Right lobe of liver (tissue), 6 donors: ENCODE measurements at places on chromosomes 3 and 15. TPM values are rescaled to one million over a fixed set of nuclear protein-coding genes. Genes with fewer than 3 reads are reported as not detected.

DNA sequence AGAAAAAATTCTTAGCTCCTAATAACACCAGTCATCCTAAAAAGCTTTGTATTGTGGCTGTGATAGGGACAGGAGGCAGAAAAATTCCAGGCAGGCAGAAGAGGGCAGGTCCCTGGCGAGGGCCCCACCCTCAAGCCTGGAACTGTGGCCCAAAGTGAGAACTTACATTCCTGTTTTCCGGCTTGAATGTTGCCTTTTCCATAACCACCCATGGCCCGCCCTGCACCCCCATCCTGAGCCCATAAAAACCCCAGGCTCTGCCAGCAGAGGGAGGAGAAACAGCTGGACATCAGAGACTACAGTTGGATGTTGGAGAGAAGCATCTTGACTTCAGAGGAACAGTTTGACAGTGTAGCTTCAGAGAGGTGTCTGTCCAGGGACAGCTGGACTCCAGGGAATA lies 37.3 kb downstream of the SLCO2A1 start:
- no peak for DNase-seq
- no peaks in the 10 kb centered on the region for H3K36me3 ChIP-seq
- no peak overlapping the region for H3K27ac ChIP-seq
- H3K4me3 ChIP-seq, result no peak overlapping the region

DNA sequence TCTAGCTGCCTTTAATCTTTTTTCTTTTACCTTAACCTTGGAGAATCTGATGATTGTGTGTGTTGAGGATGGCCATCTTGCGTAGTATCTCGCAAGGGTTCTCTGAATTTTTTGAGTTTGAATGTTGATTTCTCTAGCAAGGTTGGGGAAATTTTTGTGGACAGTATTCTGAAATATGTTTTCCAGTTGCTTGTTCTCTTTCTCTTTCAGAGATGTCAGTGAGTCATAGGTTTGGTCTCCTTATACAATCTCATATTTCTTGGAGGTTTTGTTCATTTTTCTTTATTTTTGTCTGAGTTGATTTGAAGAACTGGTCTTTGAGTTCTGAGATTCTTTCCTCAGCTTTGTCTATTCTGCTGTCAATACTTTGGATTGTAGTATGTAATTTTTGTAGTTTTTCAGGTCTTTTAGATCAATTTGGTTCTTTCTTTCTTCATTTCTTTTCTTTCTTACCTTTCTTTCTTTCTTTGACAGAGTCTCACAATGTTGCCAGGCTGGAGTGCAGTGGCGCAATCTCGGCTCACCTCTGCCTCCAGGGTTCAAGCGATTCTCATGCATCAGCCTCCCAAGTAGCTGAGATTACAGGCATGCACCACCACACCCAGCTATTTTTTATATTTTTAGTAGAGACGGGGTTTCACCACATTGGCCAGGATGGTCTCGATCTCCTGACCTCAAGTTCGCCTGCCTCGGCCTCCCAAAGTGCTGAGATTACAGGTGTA lies 366.4 kb upstream of the RASGRP1 start:
- H3K27ac ChIP-seq, result no peak overlapping the region
- no peak overlapping the region for H3K4me3 ChIP-seq
- H3K4me1 ChIP-seq, result no peaks in the 10 kb centered on the region
- H3K27me3 ChIP-seq, result no peaks in the 10 kb centered on the region

The ZDHHC3 gene
- 29.8 TPM for total RNA-seq

The TRIM69 gene
- total RNA-seq, result 16.9 TPM

DNA sequence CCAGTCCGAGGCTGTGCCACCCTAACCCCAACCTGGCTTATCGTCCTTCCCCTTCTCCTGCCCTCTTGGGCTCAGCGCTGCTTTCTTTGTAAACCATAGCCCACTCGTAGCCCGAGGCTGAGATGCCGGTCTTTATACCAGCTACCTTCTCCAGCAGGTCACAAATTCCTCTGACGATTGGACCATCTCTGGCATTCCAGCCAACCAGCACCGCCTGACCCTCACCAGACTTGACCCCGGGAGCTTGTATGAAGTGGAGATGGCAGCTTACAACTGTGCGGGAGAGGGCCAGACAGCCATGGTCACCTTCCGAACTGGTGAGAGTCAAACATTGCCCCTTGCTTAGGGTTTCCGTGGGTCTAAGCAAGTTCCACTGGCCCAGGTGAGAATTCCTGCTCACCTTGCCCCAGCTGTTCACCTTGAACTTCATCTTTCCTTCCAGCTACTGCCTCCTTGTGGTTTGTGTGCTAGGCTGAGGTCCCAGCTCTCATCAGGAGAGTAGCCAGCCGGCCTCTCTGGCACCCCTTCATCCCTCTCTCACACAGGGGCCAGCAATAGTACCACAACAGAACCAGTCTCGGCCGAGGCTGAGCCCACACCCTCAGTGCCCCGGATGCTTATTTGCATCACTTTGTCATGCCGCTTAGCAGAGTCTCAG lies 66.7 kb downstream of the BOC start:
- H3K36me3 ChIP-seq, result no peaks in the 10 kb centered on the region
- no peaks in the 10 kb centered on the region for H3K27me3 ChIP-seq
- H3K27ac ChIP-seq, result no peak overlapping the region
- DNase-seq, result no peak
- H3K4me3 ChIP-seq, result no peak overlapping the region
- no peaks in the 10 kb centered on the region for H3K4me1 ChIP-seq

The CBLB gene
- total RNA-seq, result 9.4 TPM

The PGBD4 gene
- total RNA-seq, result 0.98 TPM

- no peaks in the 10 kb centered on the region for H3K36me3 ChIP-seq
- DNase-seq, result no peak
- peak overlapping the region; percentile 74 for H3K27ac ChIP-seq
- no peaks in the 10 kb centered on the region for H3K27me3 ChIP-seq
These were observed 32.5 kb upstream of the ZNF445 start for GRCh38 chr3:44510000-44510368.

DNA sequence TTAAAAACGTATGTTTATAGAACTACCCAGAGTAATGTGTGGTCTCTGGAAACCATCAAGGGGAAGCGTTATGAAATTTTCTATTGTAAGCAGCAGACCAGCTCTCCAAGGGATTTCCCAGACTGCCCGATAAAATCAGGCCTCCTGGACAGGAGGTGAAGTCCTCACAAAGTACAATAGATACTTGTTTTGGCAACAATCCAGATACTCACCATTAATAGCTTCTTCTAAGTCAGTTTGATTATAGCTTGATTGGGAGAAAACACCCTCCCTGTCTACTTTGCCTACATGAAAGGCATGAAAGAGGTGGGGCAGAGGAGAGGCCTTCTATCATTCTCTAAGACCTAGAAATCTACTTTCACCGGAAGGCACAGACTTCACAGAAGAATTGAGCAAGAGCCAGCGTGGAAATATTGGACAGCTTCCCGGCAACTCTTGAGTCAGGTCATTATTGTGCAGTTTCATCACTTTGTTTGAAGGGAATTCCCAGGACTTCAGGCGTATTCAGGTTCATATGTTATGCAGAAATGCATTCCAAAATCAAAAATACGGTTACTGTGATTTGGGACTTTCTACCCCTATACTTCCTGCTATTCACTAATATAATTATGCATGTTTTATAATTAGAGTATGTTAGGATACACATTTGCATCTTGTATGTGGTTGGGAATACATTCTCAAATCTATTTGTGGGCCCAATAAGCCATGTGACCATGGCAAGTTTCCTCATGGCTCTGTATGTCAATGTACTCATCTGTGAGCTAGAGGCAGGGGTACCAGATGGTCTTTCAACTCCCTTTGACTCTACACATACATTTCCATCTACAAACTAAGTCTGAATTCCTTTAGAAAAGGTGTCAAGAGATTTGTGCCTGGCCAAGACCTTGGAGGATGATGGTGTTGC lies 103.5 kb downstream of the CD47 start:
- H3K4me3 ChIP-seq, result no peak overlapping the region
- H3K27me3 ChIP-seq, result no peaks in the 10 kb centered on the region
- no peaks in the 10 kb centered on the region for H3K36me3 ChIP-seq
- H3K27ac ChIP-seq, result no peak overlapping the region
- DNase-seq, result peak; percentile 86

GRCh38 chr3:161067335-161067734 lies 37.8 kb downstream of the B3GALNT1 start:
- no peak for DNase-seq
- H3K27me3 ChIP-seq, result no peaks in the 10 kb centered on the region
- no peaks in the 10 kb centered on the region for H3K4me1 ChIP-seq

The ALPK3 gene
- total RNA-seq, result 12.5 TPM

DNA sequence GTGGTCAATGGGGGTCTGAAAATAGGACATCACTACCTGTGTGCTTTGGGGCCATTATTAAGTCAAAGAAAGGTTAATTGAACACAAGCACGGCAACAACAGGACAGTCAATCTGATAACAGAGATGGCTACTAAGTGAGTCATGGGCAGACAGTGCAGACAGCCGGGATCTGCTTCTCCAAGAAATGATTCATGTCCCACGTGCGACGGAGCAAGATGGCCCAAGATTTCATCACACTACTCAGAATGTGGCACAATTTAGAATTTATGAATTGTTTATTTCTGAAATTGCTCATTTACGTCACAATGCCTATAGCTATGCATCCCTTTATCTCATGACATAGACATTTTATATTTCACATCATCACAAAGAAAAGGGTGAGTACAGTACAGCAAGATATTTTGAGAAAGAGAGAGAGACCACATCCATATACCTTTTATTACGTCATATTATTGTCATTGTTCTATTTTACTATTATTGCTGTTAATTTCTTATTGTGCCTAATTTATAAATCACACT lies 770.6 kb upstream of the NR2F2 start:
- H3K27me3 ChIP-seq, result no peaks in the 10 kb centered on the region
- no peaks in the 10 kb centered on the region for H3K36me3 ChIP-seq
- H3K27ac ChIP-seq, result no peak overlapping the region
- H3K4me1 ChIP-seq, result no peaks in the 10 kb centered on the region
- DNase-seq, result no peak
- H3K4me3 ChIP-seq, result no peak overlapping the region

- no peak overlapping the region for H3K27ac ChIP-seq
- no peaks in the 10 kb centered on the region for H3K27me3 ChIP-seq
- DNase-seq, result no peak
- no peaks in the 10 kb centered on the region for H3K36me3 ChIP-seq
- no peak overlapping the region for H3K4me3 ChIP-seq
These were observed 43.2 kb upstream of the UBE2E2 start for GRCh38 chr3:23159929-23160328.

GRCh38 chr3:190517687-190518086 lies 3.8 kb downstream of the IL1RAP start:
- DNase-seq, result no peak
- H3K36me3 ChIP-seq, result peaks cover 9% of the 10 kb centered on the region
- no peak overlapping the region for H3K27ac ChIP-seq
- no peak overlapping the region for H3K4me3 ChIP-seq

DNA sequence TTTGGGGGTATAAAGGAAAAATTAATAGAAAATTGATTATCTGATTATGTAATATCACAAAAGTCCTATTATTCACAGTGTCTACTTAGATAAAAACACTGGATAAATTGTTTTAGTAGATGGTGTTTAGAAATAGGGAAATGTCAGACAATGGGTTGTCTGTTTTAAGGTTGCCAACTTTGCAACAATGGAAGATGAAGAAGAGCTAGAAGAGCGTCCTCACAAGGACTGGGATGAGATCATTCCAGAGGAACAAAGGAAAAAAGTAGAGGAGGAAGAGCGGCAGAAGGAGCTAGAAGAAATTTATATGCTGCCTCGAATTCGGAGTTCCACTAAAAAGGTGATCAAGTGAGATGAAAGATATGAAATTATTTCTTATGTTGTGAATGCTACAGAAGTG lies 84.0 kb downstream of the CHD2 start:
- DNase-seq, result no peak
- peaks cover 17% of the 10 kb centered on the region for H3K36me3 ChIP-seq
- no peak overlapping the region for H3K27ac ChIP-seq
- no peak overlapping the region for H3K4me3 ChIP-seq
- H3K27me3 ChIP-seq, result no peaks in the 10 kb centered on the region

GRCh38 chr15:83066034-83066733 lies 868 bp downstream of the BTBD1 start:
- peaks cover 4% of the 10 kb centered on the region for H3K4me1 ChIP-seq
- no peaks in the 10 kb centered on the region for H3K27me3 ChIP-seq
- no peaks in the 10 kb centered on the region for H3K36me3 ChIP-seq
- peak; percentile 28 for DNase-seq
- H3K27ac ChIP-seq, result peak overlapping the region; percentile 82

DNA sequence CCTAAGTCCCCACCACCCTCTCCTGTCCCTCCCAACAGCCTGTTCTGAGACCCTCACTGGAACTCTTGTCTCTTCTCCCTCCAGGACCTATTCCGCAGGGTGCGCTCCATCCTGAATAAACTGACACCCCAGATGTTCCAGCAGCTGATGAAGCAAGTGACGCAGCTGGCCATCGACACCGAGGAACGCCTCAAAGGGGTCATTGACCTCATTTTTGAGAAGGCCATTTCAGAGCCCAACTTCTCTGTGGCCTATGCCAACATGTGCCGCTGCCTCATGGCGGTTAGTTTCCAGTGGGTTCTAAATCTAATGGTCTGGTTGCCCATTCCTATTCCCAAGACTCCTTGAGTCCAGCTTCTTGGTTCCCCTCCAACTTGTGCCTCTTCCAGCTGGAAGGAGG lies 9.3 kb downstream of the EIF4G1 start:
- H3K4me3 ChIP-seq, result no peak overlapping the region
- peaks cover 4% of the 10 kb centered on the region for H3K4me1 ChIP-seq
- no peaks in the 10 kb centered on the region for H3K27me3 ChIP-seq
- peaks cover 86% of the 10 kb centered on the region for H3K36me3 ChIP-seq

DNA sequence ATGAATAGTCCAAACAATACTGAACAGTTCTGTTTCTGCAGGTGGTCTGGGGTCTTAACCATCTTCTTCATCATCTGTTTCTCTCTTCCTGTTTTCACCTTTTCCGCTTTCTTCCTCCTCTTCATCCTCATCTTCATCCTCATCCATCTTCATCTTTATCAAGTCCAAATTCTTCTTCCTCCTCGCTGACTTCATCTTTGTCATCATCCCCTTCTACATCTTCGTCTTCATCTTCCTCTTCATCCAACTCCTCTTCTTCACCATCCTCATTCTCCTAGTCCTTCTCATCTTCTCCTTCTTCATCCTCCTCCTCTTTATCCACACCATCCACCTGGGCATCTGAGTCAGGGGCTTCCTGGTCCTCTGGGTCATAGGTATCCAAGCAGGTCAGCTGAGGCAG lies 16.5 kb upstream of the CFAP161 start:
- no peak overlapping the region for H3K4me3 ChIP-seq
- H3K4me1 ChIP-seq, result no peaks in the 10 kb centered on the region
- DNase-seq, result no peak

The FAM81A gene
- not detected for total RNA-seq

The POLG gene
- total RNA-seq, result 29.5 TPM

The CLDN16 gene
- 0.61 TPM for total RNA-seq

- H3K4me1 ChIP-seq, result no peaks in the 10 kb centered on the region
- no peaks in the 10 kb centered on the region for H3K36me3 ChIP-seq
- H3K27ac ChIP-seq, result no peak overlapping the region
- no peaks in the 10 kb centered on the region for H3K27me3 ChIP-seq
- H3K4me3 ChIP-seq, result no peak overlapping the region
These were observed 8.3 kb upstream of the MLF1 start for GRCh38 chr3:158562674-158563073.

The GASK1A gene
- 5.5 TPM for total RNA-seq

The ERICH6 gene
- 0.49 TPM for total RNA-seq
